ENCODE measurements at places on chromosomes 5 and 9.
A peak's percentile ranks its signal among the peaks of the same experiment; 100 is the strongest.

GRCh38 chr5:1547655-1548054 is 23.9 kb upstream of the LPCAT1 start:
- DNase-seq, result no peak

GRCh38 chr5:175855041-175855720 is 16.2 kb upstream of the CPLX2 start:
- no peak for DNase-seq

DNA sequence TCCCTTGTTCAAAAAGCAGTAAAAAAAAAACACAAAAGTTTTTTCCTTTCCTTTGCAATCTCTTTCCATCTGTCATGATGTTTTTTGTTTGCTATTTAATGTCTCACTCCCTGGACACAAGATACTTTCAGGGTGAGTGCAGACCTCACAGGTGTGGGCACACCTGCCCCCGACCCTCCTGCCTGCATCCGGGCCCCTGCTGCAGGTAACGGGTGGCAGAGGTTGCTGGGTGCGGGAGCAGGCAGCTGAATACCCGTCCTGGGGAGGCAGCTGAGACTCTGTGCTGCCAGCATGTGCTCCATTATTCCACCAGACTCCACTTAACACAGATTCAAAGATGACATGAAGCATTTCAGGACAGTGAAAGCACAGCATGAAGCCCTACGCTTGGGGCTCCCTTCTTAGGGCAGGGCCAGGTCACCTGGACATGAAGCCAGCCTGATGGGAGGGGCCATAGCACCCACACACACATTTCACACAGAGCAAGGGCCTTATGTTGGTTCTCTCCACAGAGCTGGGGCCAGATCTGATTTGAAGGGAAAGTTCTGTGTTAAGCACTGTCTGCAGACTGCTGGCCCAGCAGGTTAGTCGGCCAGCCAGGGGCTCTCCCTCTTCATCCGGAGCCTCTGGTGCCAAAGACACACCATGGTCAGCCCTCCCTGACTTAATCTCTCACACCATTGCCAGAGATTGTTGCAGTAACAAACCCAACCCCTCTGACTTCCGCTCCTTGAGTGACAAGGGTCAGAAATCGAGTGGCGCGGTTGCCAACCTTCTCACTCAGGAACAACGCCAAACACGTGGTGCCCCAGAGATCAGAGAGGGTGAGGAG is 13.0 kb downstream of the NEK6 start:
- no peak for DNase-seq

GRCh38 chr5:138874771-138875551 is at the start of gene LRRTM2:
Gene LRRTM2, minus strand, starts transcription at chr5:138875335. Its CDS starts 424 bp downstream, at chr5:138874911.
- DNase-seq, result peak; percentile 45

DNA sequence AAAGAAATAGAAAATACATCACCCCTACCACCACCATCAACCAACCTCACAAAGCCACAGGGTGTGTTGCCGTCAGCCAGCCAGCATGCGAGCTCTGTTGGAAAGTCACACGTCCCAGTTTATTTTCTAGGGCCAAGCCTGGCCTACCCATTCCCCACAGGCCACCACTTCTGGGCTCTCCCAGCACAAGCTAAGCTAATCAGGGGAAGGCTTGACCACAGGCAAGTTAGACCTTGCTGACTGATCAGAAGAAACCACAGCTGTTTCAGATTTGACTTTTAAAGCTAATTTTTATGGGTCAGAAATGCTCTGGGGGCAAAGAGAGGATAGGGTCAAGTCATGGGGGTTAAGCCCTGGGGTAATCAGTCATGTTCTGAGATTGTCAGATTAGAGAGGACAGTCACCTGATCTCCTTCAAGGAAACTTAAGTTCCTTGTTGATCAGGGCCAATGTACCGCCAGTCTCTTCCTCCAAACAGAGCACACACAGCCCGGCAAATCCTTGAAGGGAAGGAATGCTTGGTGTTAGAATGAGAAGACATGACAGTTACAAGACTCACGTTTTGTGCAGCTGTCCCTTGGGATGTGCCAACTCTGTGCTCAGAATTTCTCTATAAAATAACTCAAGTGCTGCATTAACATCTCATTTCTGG is 7.6 kb downstream of the SHB start:
- no peak for DNase-seq

- DNase-seq, result no peak
These were observed 65.8 kb upstream of the RANBP3L start for GRCh38 chr5:36367524-36367923.

GRCh38 chr9:72322259-72322658 is 42.7 kb downstream of the ZFAND5 start:
- no peak for DNase-seq

DNA sequence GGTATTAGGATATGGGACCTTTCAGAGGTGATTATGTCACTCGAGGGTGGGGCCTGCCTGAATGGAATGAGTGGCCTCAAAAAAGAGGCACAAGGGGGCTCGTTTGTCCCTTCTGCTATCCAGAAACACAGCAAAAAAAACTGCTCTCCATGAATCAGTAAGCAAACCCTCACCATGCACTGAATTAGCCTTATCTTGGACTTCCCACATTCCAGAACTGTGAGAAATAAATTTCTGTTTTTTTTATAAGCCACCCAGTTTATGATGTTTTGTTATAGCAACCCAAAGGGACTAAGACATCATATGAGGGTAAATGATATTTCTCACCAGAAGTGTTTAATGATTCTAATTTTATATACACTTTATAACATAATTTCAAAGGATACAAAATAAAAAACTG is 476.6 kb upstream of the EDIL3 start:
- DNase-seq, result peak; percentile 9

DNA sequence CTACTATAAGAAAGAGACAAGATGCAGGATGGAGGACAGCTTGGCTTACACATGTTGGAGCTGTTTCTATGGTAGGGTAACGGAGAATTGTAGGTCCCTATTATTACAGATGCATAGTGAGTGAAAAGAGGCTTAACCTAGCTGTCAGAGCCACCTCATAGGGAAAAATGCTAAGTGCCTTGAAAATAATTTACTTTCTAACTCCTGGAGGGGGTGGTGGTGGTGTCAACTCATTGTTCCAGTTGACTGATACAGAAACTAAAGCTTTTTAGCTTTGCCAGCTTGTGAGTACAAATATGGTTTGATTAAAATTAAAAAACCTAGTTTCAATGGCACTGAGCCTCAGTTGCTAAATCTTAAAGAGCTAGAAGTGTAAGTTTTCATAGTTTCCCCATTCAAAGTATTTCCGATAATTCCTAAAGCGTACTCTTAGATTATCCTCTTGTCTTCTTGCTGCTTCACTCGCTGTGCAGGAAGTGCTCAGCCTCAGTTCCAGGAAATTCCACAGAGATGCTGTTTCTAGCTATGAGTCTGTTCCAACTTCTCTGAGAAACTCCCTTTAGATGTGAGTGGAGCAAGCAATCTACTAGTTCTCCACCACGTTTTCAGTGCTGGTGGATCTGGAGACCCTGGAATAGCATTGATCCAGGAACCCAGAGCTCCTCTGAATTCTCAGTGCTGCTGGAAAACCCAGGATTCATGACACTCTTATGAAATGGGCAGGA is 265.2 kb downstream of the DMAC1 start:
- DNase-seq, result no peak

- no peak for DNase-seq
These were observed 16.0 kb upstream of the AFF4 start for GRCh38 chr5:132979367-132979940.

DNA sequence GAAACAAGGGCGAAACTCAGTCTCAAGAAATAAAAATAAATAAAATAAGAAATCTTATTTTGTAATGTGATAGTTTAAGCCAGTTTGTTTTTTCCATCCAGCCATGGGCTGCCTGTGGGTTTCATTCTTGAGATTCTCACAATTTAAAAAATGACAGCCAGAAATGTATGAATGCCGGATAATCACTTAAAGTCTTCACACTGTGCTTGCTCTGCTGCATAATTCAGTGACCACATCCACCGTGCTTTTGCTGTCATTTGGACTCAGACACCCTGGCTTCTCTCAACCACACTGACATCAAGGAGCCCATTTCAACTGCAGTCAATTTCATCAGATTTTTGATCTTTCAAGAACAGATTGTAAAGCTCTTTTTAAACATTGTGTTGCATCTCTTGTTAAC is 61.0 kb upstream of the DAPK1 start:
- DNase-seq, result no peak

DNA sequence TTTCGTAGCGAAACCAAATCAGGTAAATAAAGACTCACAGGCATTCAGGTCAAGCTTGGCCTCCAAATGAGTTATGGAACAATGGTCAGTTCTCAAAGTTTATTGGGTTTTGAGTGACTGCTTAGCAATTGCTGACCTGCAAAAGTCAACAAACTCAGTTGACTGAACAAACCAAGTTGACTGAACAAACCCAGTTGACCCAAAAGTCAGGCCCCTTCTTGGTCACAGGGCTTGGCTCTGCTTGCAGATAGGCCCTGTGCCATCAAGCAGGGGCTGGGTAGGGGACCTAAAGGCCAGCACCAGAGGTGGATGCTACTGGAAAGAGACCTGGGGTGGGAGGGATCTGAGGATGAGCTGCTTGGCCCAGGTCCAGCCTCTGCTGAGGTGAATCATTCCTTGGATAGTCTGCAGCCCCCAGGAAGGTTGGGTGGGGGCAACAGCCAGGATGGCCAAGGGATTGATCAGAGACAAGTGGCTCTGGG is 64.6 kb downstream of the GADD45G start:
- DNase-seq, result no peak

DNA sequence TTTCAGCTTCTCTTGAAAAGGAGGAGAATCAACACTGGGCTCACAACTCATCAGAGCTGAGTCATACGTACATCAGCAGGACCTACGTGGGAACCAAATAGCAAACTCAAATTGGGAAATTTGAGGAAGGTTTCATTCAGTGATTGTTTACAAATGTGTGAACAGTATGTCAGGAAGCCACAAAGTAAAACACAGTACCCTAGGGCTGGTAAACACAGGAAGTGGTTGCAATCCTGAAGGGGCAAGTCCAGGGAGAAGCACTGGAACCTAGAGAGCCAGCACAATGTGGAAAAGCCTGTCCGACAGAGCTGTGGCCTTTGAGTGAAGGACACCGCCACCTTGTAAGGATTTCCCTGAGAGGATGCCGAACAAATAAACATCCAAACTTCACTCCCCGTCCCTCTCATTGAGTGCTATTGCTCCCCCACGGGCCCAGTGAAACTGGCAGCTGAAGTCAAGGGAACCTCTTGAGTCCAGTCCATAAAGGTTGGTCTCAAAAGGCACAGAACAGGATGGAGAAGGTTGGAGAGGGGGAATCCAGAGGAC is 26.7 kb upstream of the RICTOR start:
- peak; percentile 89 for DNase-seq

GRCh38 chr9:99074902-99075245 is 30.0 kb upstream of the TGFBR1 start:
- DNase-seq, result no peak

GRCh38 chr5:20605732-20606525 is 617.9 kb upstream of the CDH18 start:
- DNase-seq, result no peak

GRCh38 chr5:102622262-102622661 is 123.5 kb upstream of the SLCO6A1 start:
- no peak for DNase-seq

GRCh38 chr5:180486636-180487149 is 7.5 kb upstream of the CNOT6 start:
- DNase-seq, result no peak

DNA sequence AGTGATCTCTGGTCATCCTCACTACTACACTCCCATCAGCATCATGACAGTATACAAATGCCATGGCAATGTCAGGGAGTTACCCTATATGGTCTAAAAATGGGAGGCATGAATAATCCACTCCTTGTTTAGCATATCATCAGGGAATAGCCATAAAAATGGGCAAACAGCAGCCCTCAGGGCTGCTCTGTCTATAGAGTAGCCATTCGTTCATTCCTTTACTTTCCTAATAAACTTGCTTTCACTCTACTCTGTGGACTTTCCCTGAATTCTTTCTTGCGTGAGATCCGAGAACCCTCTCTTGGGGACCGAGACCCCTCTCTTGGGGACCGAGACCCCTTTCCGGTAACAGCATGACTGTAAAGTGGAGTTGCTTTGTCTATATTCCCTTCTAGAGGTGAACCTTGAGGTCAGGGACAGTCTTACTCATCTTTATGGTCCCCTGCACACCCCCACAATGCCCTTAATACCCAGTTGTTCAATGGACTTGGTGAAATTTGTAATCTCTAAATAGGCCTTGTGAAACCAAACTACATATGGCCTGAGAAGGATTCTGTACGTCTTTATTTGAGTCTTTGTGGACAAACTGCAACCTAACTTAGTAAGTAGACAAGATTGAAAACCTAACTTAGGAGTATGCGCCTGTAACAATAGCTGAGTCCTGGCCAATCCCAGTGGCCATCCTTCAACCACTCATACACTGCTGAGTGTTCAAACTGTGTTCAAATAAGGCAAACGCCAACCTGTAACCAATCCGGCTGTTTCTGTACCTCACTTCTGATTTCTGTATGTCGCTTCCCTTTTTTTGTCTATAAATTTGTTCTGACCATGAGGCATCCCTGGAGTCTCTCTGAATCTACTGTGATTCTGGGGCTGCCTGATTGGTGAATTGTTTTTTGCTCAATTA is 32.3 kb upstream of the UBTD2 start:
- no peak for DNase-seq

GRCh38 chr9:70398145-70398556 is 16.3 kb downstream of the KLF9 start:
- no peak for DNase-seq

DNA sequence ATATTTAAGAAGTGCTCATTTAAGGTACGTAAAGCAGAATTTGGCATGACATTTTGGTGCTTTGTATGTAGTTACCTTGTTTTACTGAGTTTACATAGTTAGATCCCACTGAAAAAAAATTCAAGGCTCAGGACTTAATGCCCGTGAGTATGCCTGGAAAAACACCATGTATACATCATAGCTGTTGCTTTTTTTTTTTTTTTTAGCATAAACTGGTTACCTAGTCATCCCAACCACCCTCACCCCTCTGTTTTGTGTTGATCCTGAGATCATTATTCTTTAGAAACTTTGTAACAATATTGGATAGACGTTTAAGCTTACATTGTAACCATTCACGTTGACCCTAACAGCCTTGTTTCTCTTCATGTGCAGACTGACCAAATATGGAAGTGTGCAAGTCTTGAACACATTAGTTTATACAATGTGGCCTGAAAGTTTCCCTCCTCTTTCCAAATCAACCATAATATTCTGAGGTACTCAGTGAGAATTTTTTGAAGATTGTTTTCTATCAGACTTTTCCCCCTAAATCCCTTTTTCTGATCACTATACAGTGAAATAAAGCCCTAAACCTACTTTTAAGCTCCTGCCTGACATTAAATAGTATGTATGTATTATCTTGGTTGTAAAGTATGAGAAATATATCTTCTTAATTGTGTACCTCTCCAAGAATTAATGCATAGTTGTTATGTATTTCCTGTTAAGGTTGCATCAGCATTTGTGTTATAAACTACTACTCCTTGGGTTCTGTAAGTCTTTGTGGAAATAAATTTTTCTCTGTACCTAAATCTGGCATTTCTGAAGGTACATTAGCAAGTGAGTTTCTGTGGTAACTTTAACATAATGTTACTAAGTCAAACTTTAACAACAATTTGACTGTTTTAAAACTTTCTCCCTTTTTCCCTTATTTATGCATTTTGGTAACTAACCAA is 4.4 kb downstream of the RABGAP1 start:
- DNase-seq, result no peak

GRCh38 chr5:138536665-138537315 is 6.2 kb downstream of the ETF1 start:
- DNase-seq, result peak; percentile 19

All from brain microvascular endothelial cell (primary cell).